ENCODE measurements at places on chromosomes 13 and 19.

DNA sequence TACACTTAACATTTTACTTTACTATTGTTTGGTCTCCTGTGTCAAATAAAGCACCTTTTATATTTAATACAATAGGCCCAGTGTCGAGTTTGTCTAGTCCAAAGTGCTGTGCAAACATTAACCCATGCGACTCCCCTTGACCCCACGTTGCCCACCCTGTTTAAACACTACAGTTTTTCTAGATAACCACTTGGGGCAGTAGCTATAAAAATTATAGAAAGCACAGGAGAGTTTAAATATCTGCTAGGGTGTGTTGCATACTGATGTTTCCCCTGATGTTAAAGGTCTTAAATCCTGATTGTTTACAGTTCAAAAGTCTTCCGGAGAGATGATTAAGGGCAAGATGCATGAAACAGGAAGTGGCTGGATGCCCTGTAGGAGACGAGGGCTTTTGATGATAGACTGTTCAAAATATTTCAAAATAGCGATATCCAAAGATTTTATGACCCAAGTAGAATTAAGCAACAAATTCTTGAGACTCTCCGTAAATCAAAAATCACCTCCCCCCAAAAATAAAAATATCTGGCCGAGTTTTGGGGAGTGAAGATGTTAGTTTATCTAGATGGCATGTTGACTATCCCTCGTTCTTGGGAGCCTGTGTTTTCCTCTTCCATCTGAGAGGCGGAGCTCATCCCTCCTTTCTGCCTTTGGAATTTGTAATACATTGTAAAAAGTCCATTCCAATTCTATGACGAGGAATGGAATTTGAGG, 167.1 kb downstream of the FGF9 start:
- DNase-seq, result no peak

DNA sequence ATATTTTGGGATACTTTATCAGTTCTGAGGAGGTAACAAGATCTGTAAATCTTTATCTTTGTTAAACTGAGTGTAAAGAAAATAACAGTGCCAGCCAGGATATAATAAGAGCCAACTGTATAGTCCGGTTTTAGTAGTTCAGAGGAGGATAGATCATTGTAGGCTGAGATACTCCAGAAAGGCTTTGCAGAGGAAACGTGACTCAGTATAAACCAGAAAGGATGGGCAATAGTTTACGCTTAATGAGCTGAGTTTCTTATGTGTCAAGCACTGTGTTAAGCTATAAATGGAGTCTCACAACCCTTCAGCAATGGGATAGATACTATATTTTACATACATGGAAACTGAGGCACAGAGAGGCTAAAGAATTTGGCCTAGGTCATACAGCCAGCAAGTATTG, 3.8 kb downstream of the RFXAP start:
- no peak for DNase-seq

GRCh38 chr13:35764326-35765015, 288.0 kb upstream of the MAB21L1 start:
- no peak for DNase-seq

DNA sequence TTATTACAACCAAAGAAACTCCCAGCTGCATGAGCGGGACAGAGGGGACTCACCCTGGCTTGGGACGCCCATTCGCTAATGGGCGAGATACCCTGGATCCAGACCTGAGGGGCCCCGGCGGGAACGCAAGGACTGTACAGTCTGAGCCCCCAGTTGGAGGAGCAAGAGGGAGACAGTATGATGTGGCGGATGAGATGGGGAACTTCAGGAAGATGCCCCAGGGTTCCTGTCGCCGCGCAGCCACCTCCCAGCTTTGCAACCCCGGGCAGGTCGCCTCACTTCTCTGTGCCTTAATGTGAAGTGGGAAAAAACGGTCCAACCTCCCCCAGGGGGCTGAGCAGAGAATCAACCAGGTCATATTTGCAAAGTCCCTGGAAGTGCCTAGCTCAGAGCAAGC, 2.5 kb downstream of the NPAS1 start:
- no peak for DNase-seq
